GM12864 (cell line): ENCODE measurements at places on chromosomes 7 and 10.

DNA sequence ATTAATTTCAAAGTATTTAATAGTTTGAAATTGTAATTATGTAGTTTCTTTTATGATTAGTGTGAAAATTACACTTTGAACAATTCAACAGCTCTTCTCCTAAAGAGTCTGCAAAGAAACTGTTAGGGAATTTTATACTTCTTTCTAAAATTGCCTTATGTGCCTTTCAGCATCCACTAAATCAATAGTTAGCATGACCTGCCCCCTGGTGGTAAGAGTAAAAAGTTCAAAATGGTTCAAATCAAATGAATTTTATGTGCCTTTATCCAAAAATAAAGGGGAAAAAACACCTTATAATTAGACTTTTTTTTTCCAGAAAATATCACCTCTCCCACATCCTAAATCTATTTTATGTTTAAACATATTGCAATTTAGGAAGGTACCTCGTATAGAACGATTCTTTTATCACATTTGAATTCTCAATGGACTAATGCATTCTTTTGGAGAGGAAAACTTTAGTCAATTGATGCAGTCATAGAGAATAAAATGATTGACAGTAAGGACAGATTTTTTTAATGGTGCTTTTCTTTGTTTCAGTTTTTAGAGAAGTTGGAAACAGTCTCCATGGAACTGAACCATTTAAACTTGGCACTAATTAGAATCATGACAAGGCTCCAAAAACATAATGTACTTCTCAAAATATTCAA lies 163.7 kb downstream of the SEMA3D start:
- DNase-seq, result no peak

GRCh38 chr10:130497056-130498010 lies 361.1 kb downstream of the GLRX3 start:
- DNase-seq, result no peak

DNA sequence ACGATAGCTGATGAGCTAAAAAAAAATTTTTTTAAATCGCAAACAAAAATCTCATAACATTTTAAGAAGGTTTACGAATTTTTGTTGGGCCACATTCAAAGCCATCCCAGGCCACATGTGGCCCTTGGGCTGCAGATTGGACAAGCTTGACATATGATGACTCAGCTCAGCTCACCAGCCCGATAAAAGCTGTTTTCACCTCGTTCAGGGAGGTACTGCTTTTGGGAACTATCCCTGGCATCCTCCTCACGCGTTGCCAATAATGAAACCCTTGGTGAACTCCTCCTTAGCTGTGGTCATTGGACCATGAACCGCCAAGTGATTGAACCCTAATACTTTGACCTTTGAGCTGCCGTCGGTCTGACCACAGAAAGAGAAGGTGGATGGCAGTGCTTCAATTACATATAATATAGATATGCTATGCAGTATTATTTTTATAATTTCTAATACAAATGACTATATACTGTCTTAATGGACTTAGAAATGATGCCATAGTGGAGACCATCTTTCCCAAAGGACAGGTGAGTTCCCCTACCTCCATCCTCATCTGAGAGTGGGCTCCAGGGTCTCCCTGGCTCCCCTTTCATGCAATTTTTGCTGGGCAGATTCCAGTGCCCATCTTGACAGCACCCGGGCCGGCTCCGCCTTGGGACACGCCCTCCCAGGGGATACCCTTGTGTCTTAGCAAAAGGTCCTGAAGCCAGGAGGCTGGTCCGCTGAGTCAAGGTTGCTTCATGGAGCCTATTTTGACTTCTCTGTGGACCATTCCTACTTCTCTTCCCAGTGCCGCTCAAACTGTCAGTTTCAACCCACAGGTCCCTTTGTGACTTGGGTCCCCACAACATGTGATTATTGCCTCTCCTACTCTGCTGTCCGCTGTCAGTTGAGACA lies 707.2 kb downstream of the PARD3 start:
- DNase-seq, result no peak

DNA sequence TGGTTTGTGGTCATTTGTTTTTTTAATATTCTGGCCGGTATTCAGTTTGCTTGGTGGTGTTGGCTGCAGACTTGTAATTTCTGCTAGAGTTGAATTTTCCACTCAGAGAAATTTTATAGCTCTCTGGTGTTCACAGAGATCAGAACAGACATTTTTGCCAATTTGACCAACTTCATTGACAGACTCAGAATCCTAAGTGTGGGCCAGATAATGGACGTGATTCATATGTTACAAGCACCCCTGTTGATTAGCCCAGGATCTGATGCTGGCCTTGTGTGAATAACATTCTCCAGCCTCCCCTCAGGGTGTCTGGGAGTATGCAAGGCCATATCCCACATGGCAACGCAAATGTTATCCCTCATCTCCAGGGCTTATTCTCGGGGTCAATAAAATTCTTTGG lies 283.8 kb downstream of the C7orf25 start:
- DNase-seq, result no peak

- DNase-seq, result no peak
These were observed 495.2 kb downstream of the GLRX3 start for GRCh38 chr10:130631142-130632096.

DNA sequence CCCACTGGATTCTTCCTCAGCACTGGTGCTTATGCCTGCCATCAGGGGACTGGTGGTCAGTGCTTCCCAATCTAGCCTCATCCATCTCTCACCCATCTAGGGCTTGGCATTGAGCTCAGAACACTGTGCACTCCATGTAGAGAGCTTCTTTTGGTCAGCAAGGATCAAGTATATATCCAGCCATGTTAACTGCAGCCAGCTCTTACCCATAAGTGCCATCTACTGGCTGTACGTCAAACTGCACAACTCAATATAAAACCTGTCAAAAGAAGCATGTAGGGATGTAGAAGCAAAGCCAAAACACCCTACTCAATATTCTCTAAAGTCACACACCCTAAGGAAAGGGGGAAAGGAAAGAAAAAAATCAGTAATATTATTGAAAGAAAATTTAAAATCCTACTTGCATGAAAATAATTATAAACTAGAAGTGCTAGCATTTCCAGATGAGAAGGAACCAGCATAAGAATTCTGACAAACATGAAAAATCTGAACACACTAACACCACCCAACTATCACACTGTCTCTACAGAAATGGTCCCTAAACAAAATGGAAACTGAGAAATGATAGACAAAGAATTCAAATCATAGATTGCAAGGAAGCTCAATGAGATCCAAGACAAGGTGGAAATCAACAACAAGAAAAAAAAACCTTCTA lies 531.1 kb upstream of the STEAP1 start:
- peak; percentile 3 for DNase-seq

DNA sequence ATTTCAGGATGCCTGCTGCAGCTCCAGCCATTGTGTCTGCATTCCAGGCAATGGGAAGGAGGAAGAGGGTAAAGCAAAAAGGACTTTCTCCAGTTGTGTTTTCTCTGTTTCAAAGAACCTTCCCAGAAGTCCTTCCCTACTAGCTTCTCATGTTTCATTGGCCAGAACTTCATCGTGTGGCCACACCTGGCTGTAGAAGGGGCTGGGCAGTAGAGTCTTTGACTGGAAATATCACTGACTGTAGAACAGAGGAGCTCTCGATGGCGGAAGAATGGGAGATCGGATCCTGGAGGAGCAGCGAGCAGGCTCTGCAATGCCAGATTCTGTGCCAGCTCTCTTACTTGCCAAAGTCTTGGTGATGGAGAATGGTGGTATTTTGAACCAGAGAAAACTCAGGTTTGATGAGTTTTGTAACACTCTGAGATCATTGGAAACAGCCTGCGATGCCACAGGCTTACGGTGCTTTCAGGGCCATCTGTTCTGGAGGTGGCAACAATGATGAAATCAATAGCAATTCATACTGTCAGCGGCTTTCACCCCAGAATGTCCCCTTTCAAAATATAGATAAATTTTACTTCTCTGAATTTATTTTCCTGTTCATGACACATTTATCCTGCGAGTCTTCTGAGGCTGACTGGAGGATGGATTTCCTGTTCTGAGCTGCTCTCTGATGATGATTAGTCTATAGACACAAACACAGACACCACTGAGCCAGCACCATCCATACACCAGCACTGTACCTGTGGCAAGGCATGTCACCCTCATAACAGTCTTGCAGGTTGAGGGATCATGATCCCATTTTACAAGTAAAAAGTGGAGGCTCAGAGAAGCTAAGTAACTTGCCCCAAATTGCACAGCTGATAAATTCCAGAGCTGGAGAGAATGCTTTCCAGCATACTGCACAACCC lies 204.2 kb downstream of the EMX2 start:
- no peak for DNase-seq

DNA sequence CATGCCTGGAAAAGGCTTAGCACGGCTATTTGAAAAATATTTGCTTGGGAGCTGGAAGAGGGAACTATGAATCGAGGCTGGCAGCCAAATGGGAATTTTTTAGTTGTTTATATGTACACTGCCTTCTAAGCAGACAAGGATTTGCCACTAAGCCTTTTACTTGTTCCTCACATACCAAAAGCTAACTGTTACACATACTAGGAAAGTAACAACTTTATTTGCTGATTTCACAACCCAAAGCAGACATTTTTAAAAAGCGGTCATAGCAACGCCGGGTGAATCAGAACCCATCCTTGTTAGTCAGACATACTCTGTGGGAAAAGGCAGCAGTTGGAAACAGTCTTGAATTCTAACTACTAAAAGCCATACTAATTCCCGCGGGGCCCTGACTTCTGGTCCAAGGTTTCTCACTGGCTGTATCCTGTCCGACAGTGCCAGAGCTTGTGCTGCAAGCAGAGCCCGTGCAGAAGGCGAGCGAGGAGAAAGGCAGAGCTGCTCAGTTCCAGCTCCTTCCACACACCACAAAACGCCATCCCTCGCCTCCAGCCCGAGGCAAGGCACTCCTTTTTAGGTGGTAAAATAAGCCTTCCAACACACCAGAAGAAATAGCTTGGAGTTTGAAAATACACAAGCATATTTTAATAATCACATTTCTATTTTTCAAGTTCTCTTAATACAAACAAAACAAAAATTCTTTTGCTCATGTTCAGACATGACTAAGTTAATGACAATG lies 89.2 kb downstream of the RNF216 start:
- DNase-seq, result no peak

DNA sequence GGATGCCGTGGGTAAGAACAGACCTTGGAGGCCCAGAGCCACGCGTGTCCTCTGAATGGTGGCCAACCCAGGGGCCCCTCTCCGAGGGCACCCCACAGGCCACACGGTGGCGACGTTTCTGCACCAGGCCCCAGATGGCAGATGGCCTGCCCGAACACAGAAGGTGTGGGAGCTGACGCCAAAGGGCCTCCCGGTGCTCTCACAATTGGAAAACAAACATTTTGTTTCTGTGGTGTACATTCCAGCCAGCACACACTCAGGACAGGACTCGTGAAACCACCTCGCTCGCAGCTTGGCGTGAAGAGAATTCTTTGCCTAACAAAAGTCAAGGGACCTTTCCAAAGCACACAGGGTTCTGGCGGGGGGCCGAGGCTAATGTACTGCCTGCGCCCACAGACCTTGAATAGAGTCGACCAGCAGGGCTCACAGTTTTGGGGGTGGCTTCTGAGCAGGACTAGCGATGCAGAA lies 112.1 kb downstream of the FAM53B start:
- no peak for DNase-seq

DNA sequence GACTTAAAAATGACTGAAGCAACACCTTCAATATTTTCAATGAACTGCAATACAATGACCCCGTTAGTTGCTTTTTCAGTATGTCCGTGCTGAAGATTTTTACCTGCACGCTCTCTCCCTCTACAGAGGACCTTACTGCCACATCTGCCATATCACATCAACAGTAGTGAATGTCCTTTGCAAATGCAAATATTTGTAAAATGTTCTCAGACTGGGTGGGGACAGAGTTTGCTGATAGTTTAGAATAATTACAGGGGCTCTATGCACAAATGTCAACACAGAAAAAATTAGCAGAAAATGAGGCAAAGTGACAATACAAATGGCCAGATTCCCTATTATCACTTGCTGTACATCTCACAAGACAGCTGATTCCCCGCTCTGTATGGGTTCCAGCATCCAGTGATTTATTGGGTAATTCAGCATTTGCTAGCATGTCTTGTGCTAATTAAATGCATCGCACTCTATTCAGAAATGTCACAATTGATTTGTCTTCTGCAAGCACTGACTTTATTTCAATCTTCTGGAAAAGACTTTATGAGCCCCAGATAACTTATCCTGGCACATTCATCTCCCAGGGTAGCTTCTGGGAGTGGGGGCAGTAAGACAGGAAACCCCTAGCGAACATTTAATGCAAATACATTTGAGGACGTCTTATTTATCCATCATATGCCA lies 69.1 kb upstream of the PTER start:
- DNase-seq, result no peak

- DNase-seq, result no peak
These were observed 669.2 kb downstream of the TNS3 start for GRCh38 chr7:46912692-46913091.

GRCh38 chr7:3280946-3281656 lies 20.0 kb upstream of the SDK1 start:
- DNase-seq, result no peak

- peak; percentile 40 for DNase-seq
These were observed 96.7 kb downstream of the HTR5A start for GRCh38 chr7:155166673-155167370.

GRCh38 chr7:90955641-90956207 lies 308.5 kb upstream of the FZD1 start:
- no peak for DNase-seq

DNA sequence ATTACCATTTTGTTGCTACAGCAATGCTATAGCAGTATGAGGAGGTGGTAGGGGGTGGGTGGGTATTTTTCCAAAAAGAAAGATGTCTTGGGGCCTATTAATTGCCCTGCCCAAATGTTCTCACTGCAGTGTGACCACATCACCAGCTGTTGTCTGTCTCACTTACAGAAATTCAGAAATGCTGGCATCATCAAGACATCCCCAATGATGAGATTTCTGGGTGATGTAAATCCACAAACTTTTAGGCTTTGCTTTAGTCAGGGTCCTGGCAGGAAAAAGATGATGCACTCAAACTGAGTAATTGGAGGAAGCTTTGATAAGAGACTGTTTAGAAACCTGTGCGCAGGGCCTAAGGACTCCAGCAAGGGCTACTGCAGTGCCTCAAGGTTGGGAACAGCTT lies 56.2 kb upstream of the OPN4 start:
- no peak for DNase-seq

GRCh38 chr10:104259999-104260774 lies 5.5 kb downstream of the GSTO1 start:
- DNase-seq, result no peak

- DNase-seq, result no peak
These were observed 213.9 kb downstream of the MAD1L1 start for GRCh38 chr7:2018569-2019460.

GRCh38 chr7:45924283-45924682 lies 3.2 kb upstream of the IGFBP3 start:
- no peak for DNase-seq

GRCh38 chr10:8927705-8928104 lies 873.2 kb downstream of the GATA3 start:
- DNase-seq, result no peak

DNA sequence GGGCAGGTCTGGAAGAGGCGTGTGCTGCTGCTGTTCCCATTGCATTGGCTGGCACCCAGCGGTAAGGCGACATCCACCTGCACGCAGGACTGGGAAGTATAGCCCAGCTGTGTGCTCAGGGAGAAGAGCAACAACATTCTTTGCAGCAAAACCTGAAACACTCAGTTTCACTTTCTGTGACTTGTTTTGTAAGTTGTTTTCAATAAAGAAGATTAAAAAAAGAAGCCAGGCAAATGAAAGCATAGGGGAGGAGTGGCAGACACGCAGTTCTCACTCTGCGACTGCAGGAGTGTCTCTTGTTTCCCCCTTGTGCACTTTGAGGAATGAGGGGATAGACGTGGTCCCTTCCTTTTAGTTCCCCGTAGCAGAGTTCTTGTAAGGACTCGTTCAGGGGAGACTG lies 5.8 kb downstream of the FBH1 start:
- peak; percentile 69 for DNase-seq

- DNase-seq, result no peak
These were observed 9.6 kb downstream of the SMC3 start for GRCh38 chr10:110577056-110577455.
